ENCODE measurements at places on chromosomes 4 and X.

DNA sequence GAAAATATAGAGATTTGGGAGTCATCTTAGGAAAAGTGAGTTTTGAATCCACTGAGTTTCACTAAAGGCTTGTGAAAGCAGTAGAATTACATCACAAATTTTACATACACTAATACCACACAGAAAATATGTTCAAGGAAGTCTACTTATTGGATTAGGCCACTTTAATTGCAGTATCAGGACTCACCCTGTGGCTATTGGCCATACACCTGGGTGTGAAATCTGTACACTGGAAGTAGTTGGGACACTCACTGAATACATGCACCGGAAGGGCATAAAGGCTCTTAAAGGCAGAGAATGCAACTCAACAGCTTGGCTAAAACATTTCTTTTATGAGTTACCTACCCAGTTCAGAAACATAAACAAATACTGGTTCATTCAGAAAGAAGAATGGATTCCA, 19.8 kb downstream of the MAOB start:
- DNase-seq = no peak

GRCh38 chr4:89904524-89904923, 9.9 kb downstream of the MMRN1 start:
- no peak for DNase-seq

DNA sequence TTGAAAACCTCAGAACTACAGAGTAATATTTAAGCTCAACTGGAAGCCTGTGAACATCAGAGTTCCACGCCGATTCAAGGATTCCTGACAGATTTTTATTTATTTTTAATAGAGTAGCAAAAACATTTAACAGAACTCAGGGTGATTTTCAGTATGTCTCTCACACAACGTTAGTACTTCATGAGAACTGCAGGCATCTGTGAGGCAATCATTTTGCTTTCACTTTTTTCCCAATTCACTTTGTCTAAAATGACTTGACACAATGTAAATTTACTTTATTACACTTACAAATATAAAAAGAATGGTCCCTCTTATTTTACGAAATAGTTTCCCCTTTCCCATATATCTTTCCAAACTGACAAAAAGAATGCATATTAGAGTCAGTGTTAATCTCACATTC, 869.5 kb upstream of the EPHA5 start:
- DNase-seq = no peak

GRCh38 chrX:36867143-36867542, 141.0 kb upstream of the FAM47C start:
- DNase-seq = no peak

- DNase-seq = no peak
Measured at GRCh38 chrX:44020693-44021092, 47.5 kb upstream of the NDP start.

GRCh38 chrX:133590703-133591505, 175.6 kb upstream of the GPC4 start:
- DNase-seq = no peak

GRCh38 chr4:130855533-130855932, 1759.6 kb downstream of the C4orf33 start:
- no peak for DNase-seq

GRCh38 chr4:15420642-15421041, 7.2 kb upstream of the C1QTNF7 start:
- DNase-seq = no peak

DNA sequence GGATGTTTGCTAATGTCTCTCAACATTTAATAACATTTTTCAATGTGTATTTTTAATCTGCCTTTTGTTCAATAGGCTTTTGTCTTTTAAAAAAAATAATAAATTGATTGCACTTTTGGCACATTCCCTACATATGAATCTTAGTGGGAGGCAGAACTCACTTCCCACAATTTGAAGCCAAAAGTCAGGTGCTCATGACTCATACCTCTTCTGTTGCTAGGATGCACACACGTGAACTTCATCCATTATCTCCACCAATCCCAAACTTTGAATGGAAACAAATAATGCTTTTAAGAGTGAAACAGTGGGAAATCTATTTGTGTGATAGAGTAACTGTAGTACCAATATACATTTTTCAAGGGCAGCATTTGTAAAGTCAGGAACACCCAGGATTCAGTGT, 260.5 kb downstream of the IQCM start:
- DNase-seq = no peak

- DNase-seq = no peak
Measured at GRCh38 chr4:77849278-77849965, 13.2 kb upstream of the MRPL1 start.

GRCh38 chrX:143378851-143379250, 138.4 kb downstream of the SPANXN3 start:
- DNase-seq = no peak

DNA sequence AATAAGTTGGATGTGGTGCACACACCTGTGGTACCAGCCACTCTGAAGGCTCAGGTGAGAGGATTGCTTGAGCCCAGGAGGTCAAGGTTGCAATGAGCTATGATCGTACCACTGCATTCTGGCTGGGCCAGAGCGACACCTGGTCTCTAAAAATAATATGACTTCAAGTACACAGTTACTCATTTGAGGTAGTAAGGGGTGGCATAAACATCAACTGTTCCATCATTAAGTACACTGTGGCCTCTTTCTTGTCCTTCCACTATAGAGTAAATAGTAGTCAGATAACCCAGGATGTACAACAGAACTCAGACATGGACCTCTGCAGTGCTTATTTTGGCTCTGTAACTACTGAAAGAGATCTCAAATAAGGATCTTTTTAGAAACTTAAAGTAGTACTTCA, 10.6 kb downstream of the FAM9B start:
- DNase-seq = no peak

- DNase-seq = no peak
Measured at GRCh38 chr4:174437324-174437723, 85.0 kb downstream of the HPGD start.

GRCh38 chrX:78665342-78665741, 6.2 kb upstream of the RTL3 start:
- DNase-seq = no peak

DNA sequence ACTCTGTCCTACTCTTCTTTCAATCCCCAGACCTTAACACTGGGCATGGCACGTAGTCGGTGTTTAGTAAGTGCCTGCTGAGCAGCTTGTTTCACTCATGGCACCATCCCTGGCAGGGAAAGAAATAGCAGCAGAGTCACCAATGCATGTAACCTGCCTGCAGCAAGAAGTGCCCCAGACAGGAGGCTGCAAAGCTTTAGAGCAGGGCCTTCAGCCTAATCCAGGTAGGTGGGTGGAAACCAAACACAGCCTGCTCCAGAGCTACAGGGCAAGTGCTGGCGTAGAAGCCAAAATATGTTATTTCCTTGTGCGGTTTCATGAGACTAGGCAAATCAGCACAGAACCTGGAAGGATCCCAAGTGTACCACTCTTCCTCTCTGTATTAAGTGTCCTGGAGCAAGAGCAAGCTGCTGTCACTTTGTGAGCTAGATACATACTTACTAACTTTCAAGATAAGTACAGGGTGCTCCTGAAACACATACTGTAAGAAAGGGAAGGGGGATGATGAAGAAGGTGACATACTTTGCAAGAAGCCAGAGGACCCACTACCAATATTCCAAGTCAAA, 5.5 kb downstream of the PROM1 start:
- DNase-seq = no peak
